Activated CD4-positive, CD25-positive, alpha-beta regulatory T cell treated with anti-CD3 and anti-CD28 coated beads, Interleukin-2, amount 50 U/mL, for 24 hours (primary cell): ENCODE measurements at places on chromosomes 11 and 22.
A peak's percentile ranks its signal among the peaks of the same experiment; 100 is the strongest.

- peak; percentile 15 for ATAC-seq
Observed at GRCh38 chr11:93729129-93729616, 12.1 kb downstream of the TAF1D start.

- no peak for ATAC-seq
Observed at GRCh38 chr11:48087974-48088681, 107.8 kb downstream of the PTPRJ start.

GRCh38 chr22:47043835-47044721 lies 281.6 kb downstream of the TBC1D22A start:
- ATAC-seq, result no peak

- ATAC-seq, result peak; percentile 21
Observed at GRCh38 chr22:37284805-37285355, 2.6 kb downstream of the CYTH4 start.

- no peak for ATAC-seq
Observed at GRCh38 chr11:58060535-58060934, 29.8 kb downstream of the OR6Q1 start.

DNA sequence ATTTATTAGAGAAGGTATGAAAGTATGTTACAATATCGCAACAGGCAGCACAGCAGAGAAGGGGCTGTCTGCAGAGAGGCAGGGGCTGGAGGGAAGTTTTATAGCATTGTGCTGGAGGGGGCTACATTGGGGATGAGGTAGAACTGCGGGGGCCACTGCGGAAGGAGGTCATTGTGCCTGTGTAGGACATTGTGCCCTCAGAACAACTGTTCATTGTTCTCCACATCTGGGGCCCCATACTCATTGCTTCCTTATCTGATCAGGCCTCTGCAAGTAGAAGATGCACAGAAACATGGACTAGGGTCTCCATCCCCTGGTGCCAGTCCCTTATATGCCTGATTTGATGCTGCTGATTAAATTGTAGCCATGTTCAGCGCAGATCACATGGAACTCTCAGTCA lies 12.1 kb downstream of the NADSYN1 start:
- ATAC-seq, result no peak

GRCh38 chr11:77883775-77884174 lies 62.8 kb downstream of the AAMDC start:
- ATAC-seq, result no peak

DNA sequence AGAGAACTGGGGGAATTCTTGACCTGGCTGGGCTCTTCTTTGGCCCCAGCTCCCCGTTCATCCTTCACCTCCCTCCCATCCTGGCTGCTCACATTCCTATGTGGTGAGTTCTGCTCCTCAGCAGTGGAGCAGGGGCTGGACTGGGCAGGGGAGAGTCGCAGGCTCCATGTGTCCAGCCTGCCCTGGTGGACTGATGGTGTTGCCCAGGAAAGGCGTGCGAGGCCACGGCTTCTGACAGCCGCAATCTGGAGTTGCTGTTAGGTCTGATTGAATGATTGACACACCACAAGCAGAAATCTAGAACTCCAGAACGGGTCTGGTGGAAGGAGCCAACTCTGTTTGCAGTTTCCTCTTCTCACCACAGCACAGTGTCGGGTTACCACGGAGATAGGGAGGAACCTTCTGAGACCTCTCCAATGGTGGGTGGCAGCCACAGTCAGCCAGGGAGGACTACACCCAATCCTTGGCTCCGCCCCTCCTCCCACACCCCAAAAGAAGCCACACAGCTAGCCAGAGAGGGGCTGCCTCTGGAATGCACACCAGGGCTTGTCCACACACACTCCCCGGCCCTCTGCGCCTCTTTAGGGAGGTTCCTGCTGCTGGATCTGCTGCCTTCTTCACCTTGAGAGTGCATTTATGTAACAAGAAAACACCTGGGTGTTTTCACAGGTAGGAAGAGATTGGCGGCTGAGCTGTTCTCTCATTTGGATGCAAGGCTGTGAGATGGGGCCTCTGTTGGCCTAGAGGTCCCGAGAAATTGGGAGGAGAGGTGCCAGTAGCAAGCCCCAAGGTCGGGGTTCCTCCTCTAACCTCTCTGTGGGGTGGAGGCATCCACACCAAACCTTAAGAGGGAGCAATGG lies 56.4 kb upstream of the CD44 start:
- ATAC-seq, result peak; percentile 68

- no peak for ATAC-seq
Observed at GRCh38 chr11:68436985-68437926, 23.3 kb upstream of the PPP6R3 start.

DNA sequence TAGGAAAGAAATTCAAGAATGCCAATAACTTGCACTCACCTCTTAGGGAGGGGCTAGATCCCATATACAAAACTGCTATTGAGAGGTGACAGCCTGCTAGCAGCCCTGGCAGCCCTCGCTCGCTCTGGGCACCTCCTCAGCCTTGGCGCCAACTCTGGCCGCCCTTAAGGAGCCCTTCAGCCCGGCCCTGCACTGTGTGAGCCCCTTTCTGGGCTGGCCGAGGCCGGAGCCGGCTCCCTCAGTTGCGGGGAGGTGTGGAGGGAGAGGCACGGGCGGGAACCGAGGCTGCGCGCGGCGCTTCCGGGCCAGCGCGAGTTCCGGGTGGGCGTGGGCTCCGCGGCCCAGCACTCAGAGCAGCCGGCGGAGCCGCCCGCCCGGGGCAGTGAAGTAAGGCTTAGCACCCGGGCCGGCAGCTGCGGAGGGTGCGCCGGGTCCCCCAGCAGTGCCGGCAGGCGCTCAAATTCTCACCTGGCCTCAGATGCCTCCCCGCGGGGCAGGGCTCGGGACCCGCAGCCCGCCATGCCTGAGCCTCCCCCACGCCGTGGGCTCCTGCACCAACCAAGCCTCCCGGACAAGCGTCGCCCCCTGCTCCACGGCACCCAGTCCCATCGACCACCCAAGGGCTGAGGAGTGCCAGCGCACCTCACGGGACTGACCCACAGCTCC lies 329.9 kb downstream of the FAM181B start:
- ATAC-seq, result no peak

DNA sequence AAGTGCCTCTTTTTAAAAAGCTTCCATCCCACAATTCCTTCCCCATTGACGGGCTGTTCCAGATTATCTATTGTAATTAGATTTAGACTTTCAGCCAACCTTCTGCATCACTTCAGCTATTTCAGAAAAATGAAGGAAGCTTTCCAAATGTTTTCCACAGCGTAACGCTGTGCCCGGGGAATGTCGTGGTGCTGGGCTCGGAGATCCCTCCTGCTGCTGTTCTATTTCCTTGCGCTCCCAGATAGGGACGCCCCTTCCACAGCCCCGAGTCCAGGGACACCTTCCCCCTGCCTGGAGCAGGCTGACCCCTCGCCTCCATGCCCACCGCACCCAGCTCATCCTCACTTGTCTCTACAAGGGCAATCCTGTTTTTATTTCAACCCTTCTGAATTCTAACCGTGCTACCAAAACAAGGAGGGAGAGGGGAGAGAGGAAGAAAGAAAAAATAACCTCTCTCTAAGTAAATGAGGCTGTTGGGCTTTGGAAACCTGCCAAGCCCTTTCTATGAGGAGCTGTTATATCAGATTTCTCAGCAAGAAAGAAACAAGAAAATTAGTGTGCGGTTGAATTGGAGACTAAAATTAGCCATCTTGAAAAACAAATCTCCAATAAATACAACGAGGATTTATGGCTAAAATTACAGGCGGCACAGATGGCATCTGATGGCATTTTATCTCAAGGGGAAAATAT lies 366.9 kb downstream of the BRD1 start:
- ATAC-seq, result no peak

GRCh38 chr22:23754980-23755636 lies 883 bp upstream of the VPREB3 start:
- ATAC-seq, result no peak

GRCh38 chr22:36770513-36771231 lies 5.2 kb downstream of the IFT27 start:
- ATAC-seq, result no peak

- no peak for ATAC-seq
Observed at GRCh38 chr11:10294290-10294953, 403 bp upstream of the SBF2 start.

DNA sequence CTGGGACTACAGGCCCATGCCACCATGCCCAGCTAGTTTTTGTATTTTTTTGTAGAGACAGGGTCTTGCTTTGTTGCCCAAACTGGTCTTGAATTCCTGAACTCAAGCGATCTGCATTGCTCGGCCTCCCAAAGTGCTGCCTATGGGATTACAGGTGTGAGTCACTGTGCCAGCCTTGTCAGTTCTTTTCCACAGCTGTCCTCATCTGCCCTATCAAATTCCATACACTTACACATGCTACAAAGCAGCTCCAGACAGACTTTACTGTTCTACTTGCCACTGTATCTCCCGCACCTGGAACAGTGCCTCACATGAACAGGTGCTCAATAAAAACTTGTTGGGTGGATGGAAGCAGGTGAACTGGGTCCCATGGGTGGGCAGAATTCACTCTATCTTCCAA lies 8.2 kb downstream of the STX5 start:
- ATAC-seq, result no peak

GRCh38 chr11:12854829-12855228 lies 154.3 kb upstream of the RASSF10 start:
- no peak for ATAC-seq

DNA sequence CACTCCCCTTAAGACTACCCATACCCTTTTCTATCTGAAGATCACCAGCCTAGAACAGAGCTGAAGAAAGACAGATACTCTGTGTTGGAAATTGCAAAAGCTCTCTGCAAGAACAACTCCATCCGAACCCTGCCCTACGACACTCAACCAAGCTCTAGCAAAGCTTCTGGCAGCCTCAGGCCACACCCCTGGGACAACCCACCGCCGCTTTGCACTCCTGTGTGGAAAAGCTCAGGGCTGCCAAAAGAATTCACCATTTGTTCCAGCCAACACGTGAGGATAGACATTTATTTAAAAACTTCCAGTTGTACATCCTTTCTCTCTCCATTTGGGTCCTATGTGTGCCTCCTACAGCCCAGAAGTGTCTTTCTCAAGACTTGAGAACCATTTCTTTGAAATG lies 62.4 kb upstream of the CD5 start:
- ATAC-seq, result no peak

DNA sequence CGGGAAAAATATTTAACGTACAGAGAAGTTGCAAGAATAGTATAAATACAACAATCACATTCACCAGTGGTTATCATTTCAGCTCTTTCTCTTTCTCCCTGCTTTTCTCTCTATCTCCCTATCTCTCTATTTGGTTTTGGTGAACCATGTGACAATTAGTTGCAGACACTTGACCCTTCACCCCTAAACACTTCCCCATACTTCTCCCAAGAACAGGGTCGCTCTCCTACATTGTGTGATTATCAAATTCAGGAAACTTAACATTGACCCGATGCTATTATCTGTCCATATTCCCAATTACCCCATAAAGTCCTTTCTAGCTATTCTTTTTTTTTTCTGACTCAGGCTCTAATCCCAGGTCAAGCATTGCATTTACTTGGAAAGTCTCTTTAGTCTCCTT lies 4.8 kb upstream of the CYB5R3 start:
- no peak for ATAC-seq

DNA sequence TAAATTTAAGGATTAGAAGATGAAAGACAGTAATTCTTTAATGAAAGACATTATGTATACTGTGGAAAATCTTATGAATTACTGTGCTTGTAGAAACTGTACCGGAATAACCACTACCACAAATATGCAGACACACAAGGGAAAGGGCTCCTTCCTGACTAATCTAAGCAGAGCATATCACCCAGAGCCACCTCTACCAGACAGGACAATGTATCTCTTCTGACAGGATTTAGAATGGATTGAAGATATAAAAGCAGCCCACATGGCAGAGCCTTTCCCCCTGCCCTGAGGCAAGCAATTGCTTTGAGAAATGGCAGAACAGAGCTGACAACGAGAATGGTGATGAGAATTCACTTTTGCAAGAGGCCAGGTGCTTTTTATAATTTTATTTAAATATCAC lies 144.1 kb downstream of the NOX4 start:
- no peak for ATAC-seq
